Fibroblast of pulmonary artery (primary cell): ENCODE measurements at places on chromosomes 3 and 15.

DNA sequence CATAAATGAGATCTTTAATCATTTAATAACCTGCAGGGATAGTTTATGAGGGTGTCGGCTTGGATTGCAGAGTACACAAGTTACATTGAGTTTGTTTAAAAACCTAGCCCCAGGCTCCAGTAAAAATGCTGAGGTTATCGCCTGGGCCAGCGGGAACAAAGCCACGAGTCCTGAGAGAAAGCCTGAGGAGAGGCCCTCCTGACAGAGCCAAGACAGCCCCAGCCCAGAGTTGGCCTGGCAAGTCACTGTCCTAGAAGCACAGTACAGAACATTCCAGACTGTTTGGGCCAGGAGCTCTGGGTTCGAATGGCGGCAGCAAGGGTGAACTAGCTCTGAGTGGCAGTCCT, 32.4 kb downstream of the SEC61A1 start:
- DNase-seq: no peak

DNA sequence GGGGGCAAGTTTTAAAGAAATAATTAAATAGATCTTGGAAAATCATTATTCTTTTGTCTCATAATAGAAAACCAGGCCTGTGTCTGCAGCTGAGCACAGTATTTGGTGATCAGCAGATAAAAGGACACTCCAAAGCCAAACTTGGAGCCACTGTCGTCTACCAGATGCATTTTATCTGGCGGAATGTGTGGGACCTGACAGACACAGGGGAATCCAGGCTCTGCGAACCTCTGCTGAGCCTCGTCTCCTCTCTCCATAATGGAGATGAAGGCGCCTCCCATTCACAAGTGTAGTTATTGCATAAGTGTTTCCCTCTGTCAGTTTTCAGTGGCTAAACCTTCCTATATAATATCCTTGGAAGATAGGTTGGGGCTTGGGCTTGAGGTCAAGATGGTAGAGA, 42.1 kb downstream of the EEFSEC start:
- no peak for DNase-seq

GRCh38 chr15:99424131-99424571, 141.6 kb upstream of the MEF2A start:
- DNase-seq: no peak

DNA sequence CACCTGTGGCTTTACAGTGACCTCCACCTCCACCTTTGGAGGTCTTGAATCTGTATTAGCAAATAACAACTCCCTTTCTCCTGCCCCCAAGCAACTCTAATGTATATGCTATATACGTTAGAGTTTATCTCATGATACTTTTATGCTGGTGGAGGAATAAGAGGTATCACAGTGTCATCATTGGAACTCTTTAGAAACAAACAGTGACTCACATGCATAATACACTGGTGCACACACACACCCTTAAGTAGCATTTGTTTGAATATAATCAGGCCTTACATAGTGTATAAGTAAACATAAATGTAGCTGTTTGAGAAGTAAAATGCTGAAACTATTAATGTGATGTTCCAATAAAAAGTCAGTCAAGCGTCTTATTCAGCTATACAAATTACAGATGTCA, 280.2 kb upstream of the C2CD4B start:
- no peak for DNase-seq

DNA sequence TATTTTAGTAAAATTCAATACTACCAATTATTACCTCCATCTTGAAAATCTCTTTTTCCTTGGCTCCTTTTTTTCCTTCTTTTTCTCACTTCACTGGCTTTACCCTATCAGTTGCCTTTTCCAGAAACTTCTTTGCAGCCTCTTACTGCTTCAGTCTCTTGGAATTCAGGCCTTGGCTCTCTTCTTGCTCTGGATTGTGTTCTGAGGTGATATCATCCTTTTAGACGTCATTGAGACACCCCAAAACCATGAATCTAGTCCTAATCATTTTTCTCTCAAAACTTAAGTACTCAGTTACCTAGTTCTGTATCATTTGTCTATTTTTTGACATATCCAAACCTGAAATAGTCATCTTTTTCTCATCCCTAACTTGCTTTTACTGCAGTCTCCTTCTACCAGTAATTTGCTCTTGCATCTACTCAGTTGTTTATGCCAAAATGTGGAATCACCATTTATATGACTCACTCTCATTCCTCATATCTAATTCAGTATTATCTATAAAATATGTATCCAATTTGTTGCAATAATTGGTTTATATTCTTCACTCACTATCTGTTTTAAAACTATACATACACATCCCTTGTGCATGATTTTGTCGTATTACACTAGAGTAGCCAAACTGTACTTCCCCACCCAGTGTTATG, 703.2 kb upstream of the CCDC54 start:
- no peak for DNase-seq
